Neural progenitor cell (in vitro differentiated cells): ENCODE measurements at places on chromosomes 11 and 22. TPM values are rescaled to one million over a fixed set of nuclear protein-coding genes. Genes with fewer than 3 reads are reported as not detected.

DNA sequence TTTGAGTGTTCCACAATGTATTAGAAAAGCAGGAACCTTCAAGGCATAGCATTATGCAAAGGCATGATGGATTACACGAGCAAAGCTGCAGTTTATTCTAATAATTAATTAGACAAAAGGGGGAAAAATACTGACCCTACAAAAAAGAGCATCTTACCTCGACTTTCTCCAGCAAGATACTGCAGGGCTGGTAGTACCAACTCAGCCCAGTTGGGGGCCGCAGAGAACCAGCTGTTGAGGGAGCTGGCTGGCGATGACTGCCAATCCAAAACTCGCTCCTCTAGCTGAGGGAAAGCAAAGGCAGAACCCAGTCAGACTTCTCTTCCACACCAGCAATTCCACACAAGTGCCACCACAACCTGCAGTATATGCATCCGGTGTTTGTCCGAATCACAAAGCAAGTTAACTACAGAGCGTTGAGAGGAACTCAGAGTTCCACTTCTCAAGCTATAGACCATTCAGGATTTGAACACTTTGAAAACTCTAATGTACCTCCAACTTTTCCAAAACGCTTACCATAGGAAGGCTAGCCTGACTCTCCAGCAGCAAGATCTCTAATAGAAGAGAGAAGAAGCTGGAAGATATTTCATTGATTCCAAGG, 13.7 kb downstream of the NFRKB start:
- DNase-seq: peak; percentile 56

MUC2 gene
- not detected in 2 replicates for total RNA-seq

GRCh38 chr11:31059529-31059928, 310.0 kb downstream of the DCDC1 start:
- DNase-seq: no peak

- DNase-seq: no peak
Measured at GRCh38 chr11:96815236-96815635, 425.4 kb downstream of the JRKL start.

- no peak for DNase-seq
Measured at GRCh38 chr11:133697161-133697560, 148.2 kb downstream of the SPATA19 start.

WNT11 gene
- total RNA-seq: 0.26 and 0.59 TPM in 2 replicates

RAG2 gene
- 0.06 and 0.15 TPM in 2 replicates for total RNA-seq

- peak; percentile 40 for DNase-seq
Measured at GRCh38 chr11:40129266-40129665, 1330.2 kb downstream of the LRRC4C start.
